Immature natural killer cell (primary cell): ENCODE measurements at places on chromosomes 1 and 21. TPM values are rescaled to one million over a fixed set of nuclear protein-coding genes. Genes with fewer than 3 reads are reported as not detected.

DNA sequence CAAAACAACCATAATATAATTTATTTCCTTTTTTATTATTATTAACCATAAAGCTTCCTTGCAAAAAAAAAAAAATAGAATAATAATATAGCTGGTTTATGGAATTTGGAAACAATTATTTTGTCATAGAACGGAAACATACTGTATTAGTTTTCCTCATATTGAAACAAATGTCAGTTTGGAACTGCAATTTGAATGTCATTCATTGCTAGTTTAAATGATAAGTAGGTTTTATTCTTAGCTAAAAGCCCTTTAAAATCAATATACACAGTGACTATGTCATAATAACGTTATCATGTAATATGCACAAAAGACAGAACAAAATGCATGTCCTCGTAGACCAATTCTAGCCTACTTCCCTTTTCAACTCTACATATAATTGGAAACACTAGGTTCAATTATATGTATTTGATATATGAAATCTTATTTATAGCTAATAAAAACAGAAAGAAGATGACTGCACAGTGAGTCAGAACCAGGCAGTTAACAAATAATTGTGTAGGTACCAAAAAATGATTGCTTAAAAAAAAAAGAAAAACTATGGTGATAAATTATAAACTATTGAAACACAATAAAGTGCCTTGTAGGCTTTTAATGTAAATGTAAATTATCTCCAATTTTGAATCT is 85.2 kb upstream of the EXO1 start:
- H3K4me3 ChIP-seq = no peak overlapping the region
- no peak for DNase-seq
- H3K27ac ChIP-seq = no peak overlapping the region
- H3K27me3 ChIP-seq = peaks cover 6% of the 10 kb centered on the region
- no peaks in the 10 kb centered on the region for H3K36me3 ChIP-seq

- H3K27me3 ChIP-seq = no peaks in the 10 kb centered on the region
- no peak for DNase-seq
- H3K36me3 ChIP-seq = peaks cover 14% of the 10 kb centered on the region
- no peak overlapping the region for H3K4me3 ChIP-seq
- H3K4me1 ChIP-seq = peaks cover 4% of the 10 kb centered on the region
Observed at GRCh38 chr1:87348341-87349019, 19.8 kb downstream of the LMO4 start.

GBP6 gene
- polyA plus RNA-seq = 0.17 TPM

ZNF695 gene
- not detected for polyA plus RNA-seq

TMEM167B gene
- 44.3 TPM for polyA plus RNA-seq
